Smooth muscle cell of the brain vasculature (primary cell): ENCODE measurements at places on chromosomes 2 and 18.
A peak's percentile ranks its signal among the peaks of the same experiment; 100 is the strongest.

DNA sequence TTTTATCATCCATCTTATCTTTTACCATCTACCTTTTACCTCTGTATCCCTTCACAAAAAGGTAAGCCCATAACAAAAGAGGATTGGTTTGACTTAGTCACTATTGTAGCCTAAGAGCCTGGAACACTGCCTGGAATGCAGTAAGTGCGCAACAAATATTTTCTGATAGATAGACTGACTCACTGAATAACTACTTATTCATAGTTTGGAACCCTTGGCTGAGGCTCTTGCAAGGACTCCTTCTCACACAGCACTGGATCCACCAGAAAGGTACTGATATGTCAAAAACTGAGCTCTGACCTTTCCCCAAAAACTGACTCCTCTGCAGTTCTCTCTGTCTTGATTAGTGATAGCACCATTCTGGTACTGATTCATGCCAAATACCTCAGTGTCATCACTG is 426.7 kb downstream of the SETBP1 start:
- DNase-seq = no peak

DNA sequence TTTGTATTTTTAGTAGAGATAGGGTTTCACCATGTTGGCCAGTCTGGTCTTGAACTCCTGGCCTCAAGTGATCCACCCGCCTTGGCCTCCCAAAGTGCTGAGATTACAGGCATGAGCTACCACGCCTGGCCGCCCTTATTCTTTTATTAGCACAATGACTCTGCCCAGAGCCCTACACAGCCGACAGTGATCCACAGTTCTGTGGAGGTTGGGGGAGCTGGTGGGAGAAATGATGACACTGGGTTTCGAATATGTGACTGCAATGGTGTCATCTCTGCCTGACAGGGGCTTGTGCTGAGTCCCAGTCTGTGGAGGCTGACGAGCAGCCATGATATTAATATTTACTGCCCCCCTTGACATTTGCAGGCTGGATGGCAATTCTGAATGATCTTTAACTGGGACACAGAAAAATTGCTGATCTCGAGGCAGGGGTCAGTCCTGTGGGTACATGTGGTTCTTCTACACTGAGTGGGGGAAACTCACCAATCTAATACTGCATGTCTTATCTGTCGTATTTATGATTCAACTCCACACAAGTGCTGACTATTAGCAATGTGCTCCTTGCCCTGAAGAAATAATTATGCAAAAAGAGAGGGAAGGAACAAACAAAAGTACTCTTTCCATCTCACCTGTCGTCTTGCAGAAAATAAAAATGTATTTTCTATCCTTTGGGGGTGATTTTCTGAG is 6.3 kb upstream of the CTAGE1 start:
- no peak for DNase-seq

GRCh38 chr2:27925766-27926472 is 35.4 kb downstream of the BABAM2 start:
- DNase-seq = no peak

DNA sequence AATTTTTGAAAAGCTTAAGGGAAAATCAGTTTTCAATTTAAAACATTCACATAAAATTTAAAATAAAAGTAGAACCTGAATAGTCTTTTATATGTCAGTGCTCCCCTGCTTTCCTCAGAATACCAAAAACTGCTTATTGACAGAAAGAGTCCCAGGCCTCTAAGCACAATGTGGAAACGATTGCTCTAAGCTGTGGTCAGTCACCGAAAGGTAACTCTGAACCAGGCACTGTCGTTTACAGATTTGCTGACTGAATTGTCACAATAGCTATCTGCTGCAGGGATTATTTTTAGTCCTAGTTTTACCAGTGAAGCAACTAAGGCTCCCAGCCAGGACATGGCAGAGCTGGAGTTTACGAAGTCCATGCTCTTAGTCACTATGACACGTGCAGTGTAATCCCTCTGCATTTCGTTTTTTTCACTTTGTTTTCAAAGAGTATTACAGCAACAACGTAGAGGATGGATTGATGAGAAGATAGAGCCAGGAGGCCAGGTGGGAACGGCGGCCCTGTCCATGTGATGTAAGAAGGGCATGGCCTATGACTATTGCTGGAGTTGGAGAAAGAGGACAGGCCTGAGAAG is 28.1 kb upstream of the TMEM247 start:
- DNase-seq = no peak

DNA sequence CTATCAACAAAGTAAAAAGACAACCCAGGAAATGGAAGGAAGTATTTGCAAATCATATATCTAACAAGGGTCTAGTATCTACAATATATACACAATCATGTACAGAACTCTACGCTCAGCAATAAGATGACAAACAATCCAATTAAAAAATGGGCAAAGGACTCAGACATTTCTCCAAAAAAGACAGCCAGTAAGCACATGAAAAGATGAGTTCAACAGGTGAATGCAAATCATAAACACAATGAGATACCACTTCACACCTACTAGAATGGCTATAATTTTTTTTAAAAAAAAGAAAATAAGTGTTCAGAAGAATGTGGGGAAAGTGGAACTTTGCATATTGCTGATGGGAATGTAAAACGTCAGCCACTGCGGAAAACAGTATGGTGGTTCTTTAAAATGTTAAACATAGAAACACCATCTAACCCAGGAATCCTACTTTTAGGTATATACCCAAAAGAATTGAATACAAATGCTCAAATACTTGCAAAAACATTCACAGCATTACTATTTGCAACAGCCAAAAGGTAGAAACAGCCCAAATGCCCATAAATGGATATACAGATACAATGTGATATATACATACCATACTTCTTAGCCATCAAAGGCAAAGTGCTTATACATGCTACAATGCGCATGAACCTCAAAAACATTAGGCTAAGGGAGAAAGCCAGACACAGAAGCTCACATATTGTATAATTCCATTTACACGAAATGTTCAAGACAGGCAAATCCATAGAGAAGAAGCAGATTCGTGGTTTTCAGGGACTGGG is 121.2 kb downstream of the CABYR start:
- no peak for DNase-seq

GRCh38 chr18:51278045-51278649 is 80.7 kb upstream of the MEX3C start:
- no peak for DNase-seq

DNA sequence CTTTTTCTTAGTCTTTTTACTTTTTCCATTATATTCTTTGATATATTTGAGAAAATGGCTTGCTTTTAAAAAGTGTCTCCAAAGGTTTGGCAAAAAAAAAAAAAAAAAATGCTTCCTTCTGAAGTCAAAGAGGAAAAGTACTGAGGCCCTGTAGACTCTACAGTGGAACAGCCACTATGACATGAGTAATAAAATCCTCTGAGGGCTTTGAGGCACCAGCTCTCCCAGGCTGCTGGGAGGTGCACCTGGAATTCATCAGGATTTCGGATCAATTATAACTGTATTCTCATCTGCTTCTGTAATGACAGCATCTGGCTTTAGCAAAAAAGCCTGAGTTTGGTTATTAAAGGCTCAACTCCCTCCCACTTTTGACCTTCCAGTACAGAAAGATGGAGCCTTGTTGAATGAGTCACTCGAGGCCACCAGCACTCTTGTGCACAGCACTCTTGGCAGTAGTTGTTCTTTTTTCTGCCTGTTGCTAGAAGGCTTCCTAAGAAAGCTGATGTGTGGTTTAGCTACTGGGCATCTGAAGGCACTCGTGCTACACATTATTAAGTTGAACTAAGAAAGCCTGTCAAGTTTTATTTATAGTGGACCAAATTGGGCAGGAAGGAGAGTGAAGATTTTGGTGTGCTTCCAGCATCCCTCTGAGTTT is 131.3 kb downstream of the PRPF40A start:
- DNase-seq = peak; percentile 70
